ENCODE measurements at places on chromosomes 1 and 21.

DNA sequence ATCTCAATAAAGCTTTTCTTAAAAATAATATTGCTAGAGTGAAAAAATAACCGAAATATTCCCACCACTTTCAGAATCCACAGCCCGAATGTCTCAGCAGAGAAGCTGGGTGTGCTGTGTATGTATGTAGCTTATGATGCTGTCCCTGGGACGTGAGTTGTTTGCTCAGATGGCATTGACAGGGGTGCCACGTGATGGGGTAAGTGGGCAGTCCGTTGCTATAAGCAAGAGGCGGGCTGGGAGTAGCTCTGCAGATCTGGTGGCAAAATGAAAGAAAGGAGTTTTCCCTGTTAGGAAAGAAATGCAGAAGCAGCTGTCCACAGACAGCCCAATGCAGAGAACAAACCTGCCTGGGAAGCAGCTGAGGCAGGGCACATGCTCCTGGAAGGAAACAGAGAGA, 3.8 kb upstream of the FAM20B start:
- DNase-seq: no peak

DNA sequence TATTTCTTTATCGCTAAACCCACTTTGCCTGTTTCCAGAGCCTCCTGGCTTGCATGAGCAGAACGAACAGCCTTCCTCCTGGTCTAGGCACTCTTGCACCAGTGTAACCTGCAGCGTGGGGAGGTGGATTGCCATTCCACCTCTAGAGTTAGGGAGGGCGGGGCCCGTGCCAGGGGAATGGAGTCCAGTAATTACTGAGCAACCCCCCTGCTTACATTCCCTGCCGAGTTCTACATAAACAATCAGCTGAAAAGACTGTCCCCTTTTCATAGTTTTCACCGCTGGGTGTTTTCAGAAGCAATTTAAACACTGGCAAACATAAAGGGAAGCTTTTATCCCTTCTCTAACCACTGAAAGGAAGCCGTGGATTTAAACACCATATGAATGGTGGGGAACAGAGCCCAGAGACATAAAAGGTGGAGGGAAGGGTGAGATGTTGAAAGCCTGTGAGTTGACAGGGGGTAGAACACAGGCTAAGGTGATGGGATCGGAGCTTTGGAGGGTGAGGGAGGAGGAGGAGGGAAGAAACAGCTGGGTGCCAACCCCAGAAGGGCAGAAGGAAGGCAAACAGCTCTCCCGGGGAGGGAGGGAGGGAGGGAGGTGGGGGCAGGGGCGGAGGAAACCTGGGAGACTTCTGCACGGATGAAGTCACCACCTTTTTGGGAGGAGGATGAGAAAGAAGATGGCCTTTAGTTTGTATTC, 68.0 kb upstream of the WDR26 start:
- DNase-seq: peak; percentile 54

GRCh38 chr1:61013946-61014667, 68.3 kb upstream of the NFIA start:
- no peak for DNase-seq

DNA sequence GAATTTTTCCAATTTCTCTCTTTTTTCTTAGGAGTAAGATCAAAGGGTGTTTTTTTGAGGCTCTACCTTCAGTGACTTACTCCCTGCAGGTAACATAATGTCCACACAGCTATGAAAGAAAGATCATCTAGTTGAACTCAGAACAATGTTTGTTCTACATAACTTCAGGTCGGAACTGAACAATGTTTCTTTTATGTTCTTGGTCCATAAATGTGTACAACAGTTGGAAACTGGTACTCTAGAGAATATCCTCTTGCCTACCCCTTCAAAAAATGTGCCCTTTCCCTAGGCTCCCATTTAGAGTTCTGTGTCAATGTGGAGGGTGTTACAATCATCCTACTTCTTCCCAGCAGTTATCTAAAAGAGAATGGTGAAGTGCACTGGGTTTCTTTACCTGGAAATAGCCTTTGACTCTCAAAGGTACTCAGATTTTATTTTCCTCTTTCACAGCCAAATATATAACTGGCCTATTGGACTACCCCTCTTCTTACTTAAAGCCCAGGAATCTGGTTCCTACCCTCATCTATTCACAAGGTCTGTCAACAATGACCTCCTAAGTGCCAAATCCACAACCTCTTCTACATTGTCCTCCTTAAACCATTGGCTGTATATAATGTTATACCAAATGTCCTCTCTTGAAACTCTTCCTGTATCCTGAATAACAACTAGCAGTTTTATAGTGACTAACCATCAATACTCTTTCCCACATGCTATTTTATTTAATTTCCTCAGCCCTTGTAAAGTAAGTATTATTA, 42.3 kb downstream of the CD58 start:
- no peak for DNase-seq

- DNase-seq: no peak
Observed at GRCh38 chr1:150895618-150896017, 8.7 kb downstream of the CTXND2 start.

- no peak for DNase-seq
Observed at GRCh38 chr1:151606857-151607256, 5.0 kb upstream of the SNX27 start.

DNA sequence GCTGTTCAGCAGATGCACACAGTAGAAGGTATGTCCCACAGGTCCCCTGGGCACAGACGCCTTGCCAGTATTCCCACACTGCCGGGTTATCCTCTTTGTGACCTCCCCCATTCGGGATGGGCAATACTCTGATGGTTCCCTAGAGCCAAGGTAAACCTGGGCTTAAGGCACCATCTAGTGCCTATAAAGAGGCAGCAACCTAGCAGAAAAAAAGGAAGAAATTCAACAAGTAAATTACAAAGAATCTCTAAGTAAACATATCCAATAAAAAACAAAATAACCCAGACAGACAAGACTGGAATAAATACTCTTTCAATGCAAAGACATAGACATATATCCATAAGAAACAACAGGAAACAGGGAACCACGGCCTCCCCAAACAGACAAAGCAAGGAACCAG, 39.4 kb downstream of the HSF2BP start:
- DNase-seq: no peak

DNA sequence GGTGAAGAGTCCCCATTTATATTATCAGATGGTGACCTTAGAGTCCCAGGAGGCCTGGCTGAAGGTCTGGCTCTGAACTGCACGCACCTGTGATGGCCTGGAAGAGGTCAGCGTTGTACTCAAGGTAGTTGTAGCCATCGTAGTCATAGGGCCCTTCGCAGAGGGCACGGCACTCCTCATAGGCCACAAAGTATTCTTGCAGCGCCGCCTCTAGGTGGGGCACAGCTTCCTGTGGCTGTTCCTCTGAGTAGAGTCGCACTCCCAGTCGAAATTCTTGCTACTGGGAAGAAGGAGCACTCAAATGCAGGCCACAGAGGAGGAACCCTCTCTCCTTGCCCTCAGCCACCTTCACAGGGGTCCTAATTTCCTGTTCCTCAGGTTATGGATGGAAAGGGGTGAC, 7.7 kb downstream of the P3H1 start:
- DNase-seq: peak; percentile 59

- DNase-seq: no peak
Observed at GRCh38 chr1:91616712-91617111, 116.1 kb downstream of the CDC7 start.

DNA sequence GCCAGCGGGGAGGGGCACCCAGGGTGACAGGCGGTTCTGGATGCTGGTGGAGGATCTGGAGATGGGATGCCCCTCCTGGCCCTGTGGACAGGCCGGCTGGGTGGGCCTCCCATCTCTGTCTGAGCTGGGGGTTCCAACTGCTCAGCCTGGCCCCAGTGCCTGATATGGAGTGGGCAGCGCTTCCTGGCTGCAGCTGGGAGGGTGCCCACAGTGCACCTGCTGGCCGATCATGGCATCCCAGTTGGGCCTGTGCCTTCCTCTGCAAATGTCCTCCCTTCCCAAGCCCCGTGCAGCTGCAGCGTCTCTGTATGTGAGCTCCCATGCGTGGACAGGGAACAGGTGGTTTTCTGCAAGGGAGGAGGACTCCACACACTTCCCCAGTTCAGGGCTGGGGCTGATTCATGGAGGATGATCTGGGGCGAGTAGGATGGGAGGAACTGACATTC, 2.1 kb downstream of the PFKL start:
- no peak for DNase-seq
